ENCODE measurements at places on chromosomes 7 and 10.

DNA sequence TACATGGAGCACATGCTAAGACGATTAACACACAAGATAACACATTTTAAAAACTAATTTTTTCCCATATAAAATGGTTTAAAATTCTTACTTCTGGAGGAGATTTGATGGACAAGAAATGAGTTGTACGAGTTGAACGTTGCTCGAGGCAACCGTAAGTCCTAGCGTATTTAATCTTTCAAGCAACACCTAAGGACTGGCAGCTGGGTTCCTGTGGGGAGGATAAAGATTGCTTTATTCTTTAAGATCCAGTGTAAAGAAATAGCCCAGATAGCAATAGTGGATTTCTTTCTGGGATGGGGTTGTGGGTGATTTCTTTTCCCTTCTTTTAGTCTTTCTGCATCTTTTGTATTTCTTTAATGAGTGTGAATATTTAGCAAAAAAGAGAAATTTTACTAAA is 9.8 kb downstream of the TBXAS1 start:
- DNase-seq: no peak

DNA sequence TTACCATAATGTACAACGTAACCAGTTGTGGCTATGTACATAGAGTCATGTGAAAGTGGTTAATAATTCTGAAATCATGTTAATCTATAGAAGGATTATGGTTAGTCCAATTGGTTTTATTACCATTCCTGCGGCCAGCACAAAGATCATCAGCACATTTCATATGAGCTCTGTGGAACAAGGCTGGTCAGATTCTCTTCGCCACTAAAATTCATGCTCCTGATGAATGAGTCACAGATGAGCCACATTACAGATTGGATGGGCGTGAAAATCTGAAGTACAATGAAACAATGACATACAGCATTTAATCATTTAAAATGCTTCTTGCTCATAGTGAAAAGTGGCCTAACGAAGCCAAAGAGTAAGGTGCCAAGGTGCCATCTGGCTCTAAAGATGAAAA is 716.2 kb upstream of the PHF14 start:
- no peak for DNase-seq

GRCh38 chr10:44206127-44206818 is 178.6 kb downstream of the CXCL12 start:
- no peak for DNase-seq

DNA sequence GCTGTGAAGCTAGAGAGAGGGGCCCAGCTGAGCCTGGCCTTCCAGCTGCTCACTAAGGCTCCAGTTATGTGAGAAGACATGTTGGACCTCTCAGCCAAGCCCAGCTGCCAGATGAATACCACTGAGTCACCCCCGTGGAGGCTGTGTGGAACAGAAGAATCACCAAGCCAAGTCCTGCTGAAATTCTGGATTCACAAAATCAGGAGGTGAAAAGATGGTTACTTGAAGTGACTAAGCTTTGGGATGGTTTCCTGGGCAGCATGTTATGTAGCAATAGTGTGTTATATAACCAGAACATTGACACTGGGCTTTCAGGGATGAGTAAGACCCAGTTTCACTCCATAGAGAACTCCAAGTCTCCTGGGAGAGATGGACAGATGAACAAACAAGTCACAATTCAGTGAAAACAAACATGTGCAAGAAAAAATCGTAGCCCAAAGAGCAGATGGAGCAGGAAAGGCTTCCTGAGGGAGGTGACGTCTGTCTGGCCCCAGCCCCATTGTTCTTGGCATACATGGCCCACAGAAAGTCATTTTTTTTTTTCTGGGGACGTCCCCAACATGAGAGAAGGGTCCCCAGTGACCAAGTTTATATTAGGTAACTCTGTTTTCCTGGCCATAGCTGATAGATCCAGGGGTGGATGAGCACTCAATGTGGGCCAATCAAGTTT is 64.1 kb upstream of the PDZD8 start:
- DNase-seq: no peak

GRCh38 chr10:52573347-52573746 is 199.2 kb downstream of the MBL2 start:
- DNase-seq: no peak

- DNase-seq: no peak
Observed at GRCh38 chr7:25522727-25523126, 294.4 kb upstream of the NPVF start.

DNA sequence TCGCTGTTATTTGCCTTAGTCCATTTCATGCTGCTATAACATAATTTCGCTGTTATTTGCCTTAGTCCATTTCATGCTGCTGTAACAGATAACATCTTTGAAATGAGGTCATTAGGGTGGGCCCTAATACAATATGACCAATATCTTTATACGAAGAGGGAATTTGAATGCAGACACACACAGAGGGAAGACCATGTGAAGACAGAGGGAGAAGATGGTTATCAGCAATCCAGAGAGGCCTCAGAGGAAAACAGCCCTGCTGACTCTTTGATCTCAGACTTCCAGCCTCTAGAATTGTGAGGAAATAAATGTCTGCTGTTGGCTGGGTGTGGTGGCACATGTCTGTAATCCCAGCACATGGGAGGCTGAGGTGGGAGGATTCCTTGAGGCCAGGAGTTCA is 404.9 kb downstream of the TYW1 start:
- DNase-seq: no peak

GRCh38 chr7:47763063-47763974 is 181.4 kb upstream of the TNS3 start:
- no peak for DNase-seq

GRCh38 chr7:72394016-72394415 is 18.1 kb downstream of the CALN1 start:
- DNase-seq: no peak

- DNase-seq: no peak
Observed at GRCh38 chr7:114879554-114879953, 42.3 kb upstream of the MDFIC start.

GRCh38 chr7:55052741-55053427 is 34.1 kb downstream of the EGFR start:
- no peak for DNase-seq

DNA sequence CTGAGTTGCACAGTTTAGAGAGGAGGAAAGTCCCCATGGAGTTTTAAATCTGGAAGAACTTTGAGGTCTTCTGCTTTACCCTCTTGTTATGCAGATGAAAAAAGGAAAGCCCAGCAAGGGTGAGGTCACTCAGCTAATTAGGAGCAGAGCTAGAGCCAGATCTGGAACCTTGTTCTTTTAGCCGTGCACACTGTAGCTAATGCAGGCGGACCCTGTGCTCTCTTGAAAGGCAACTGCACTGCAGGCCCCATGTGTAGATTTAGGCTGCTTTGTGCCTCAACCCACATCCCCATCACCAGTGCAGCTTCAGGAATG is 63.4 kb downstream of the SYPL1 start:
- no peak for DNase-seq

DNA sequence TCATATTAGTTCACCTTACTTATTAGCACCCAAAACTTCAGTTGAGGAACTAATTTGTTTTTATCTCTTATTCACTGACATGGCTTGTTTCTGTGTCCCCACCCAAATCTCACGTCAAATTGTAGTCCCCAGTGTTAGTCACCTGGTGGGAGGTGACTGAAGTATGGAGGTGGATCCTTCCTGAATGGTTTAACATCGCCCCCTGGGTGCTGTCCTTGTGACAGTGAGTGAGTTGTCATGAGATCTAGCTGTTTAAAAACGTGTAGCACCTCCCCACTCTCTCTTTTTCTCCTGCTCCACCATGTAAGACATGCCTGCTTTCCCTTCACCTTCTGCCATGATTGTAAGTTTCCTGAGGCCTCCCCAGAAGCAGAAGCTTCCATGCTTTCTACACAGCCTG is 75.0 kb upstream of the HECTD2 start:
- DNase-seq: no peak

- no peak for DNase-seq
Observed at GRCh38 chr7:157857578-157858075, 520.8 kb downstream of the DNAJB6 start.

- no peak for DNase-seq
Observed at GRCh38 chr10:122149561-122150505, 121.3 kb upstream of the BTBD16 start.

DNA sequence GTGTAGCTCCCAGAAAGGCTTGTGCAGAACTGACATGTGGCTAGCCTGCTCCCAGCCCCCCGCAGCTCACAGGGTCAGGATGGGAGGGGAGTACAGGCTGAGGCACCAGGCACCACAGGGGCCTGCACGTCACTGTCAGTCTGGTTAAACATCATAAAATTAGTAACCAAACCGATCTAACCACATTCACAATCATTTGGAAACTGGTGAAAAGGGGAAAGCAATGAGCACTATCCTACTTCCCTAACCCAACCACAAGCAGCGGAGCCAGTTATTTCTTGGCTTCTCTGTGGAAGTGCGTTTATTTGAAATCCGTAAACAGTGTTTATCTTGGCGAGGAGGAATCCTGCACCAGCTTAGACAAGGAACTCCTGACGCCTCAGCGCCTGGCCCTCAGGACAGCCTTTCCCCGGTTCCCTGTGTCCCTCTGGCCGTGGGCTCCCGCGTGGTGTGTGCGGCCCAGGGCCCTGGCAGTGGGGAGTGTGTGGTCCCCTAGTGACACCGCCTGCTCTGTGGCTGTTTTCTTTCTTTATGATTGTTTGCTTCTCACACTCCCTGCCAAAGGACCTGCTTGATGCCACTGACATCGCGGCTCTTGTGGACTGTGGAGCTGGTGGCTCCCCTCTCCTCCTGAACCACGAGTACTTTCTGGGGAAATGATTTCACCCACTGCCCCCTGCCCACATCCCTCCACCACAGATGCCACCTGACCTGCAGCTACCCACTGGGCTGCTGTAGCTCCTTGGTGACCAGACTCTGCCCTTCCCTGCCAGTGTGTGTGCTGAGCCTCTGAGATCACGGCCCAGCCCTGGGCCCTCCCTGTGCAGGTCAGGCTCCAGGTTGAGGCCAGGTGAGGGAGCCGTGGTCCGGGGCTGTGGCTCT is 38.0 kb downstream of the INPP5A start:
- DNase-seq: peak; percentile 96
